ENCODE measurements at places on chromosomes 2 and 18.

DNA sequence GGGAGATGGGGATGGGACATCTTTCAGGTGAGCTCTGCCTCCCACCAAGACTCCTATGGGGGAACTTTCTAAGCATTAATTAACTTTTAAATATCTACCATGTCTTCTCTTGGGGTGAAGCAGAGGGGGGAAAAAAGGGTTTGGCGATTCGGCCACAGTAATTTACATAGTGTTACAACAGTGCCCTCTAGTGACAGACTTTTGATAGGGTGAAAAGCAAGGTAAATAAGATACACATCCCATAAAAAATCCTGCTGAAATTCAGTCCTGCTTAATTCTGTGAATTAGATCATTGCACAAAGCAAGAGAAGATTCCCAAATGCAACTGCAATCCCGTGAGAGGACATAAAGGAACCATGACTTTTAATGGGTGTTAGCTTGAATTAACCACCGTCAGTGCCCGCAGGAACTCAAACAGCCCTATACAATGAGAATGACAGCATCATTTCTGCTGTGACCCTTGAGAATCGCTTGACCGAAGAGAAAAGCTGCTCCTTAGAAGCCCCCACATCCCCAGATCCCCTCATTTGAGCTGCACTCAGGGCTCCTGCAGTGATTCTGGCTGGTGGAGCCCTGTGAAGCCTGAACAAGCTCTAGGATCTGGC lies 32.8 kb downstream of the FAM124B start:
- DNase-seq: no peak

DNA sequence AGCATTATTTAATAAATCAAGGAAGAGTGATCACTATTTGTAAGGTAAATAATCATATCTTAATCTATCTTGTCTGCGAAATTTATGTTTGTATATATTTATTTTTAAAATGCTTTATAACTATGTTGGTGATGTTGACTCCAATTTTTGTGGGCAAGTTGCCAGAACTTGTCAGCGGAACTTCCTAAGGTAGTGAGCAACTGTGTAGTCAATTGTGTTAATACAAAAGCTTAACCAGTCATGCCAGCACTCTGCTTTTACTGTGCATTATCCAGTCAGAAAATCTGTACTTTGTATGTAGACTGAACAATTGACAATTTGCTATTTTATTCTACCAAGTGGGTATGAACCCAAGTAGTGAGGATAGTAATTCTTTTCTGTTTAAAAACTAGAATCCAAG lies 61.9 kb upstream of the RND3 start:
- DNase-seq: no peak

DNA sequence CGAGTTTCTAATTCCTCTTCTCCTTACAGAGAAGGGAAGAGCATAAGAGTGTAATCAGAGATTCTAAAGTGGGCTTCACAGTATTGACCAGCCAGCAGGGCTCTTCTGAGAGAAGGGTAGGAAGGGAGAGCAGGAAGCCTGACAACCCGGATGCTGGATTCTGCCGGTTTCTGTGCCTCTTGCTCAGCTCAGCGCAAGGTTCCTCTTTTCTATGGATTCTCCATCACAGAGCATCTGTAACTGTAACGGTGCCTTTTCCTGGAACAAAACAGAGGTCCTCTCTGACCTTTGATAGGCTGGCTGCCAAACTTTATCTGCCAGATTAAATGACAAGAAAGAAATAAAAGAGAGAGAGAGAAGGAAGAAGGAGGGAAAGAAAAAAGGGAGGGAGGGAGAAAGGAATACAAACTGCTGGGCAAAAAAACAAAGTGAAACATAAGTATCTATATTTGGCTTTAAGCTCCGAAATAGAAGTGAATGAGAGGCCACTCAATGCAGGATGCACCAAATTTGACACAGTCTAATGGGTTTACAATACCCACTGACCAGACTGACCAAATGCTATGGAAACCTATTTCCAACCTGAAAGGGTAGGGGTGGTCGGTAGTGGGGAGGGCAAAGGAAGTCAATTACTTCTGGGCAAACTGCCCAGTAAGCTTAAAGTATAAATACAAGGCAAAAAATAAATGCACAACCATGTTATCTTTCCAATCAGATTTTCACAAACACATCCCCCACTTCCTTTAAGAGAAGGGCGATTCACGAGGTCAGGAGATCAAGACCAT lies 59.2 kb downstream of the PIEZO2 start:
- no peak for DNase-seq

- no peak for DNase-seq
Measured at GRCh38 chr18:78169174-78169864, 810.3 kb upstream of the SALL3 start.

- DNase-seq: no peak
Measured at GRCh38 chr2:215671244-215671643, 235.4 kb upstream of the FN1 start.

GRCh38 chr2:31319406-31320175 lies 85.6 kb downstream of the EHD3 start:
- no peak for DNase-seq
